Progenitor cell of endocrine pancreas (in vitro differentiated cells): ENCODE measurements at places on chromosomes 3 and 15.

DNA sequence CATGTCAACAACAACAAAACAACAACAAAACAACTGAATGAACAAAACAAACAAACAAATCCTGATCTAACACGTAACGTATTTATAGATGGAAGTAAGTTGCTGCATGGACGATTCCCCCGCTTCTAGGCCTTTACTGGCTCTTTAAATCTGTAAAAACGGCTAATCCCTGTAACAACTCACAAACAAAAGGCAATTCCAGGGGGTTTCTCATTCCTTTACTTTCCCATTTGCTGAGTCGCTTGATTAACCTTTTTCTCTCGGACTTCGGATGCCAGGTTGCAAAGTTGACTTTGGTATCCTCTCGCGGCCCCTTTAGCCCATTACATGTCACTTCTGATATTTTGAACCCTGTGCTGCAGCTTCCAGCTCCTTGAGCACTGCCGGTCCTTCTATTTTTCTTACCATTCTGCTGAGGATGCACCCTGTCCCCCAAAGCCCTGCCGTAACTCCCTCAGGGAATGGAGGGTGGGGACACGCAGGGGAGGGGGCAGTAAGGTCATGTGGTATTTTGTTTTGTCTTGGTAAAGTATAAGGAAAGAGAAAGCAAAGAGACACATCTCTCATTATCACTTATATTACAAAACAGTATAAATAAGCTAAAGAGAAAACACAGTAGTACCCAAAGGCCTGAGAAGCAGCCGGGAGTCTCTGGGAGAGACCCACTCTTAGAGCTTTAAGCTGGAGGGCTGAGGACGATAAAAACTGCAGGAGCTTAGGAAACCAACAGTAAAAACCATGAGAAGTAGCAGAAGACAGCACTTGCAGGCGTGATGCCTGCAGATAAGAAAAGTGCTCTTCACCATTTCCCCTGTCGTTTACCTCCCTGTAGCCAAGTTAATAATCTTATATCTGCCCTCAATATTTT, 457.8 kb upstream of the ZNF717 start:
- DNase-seq, result no peak

GRCh38 chr15:48388910-48389309, 57.7 kb downstream of the DUT start:
- DNase-seq, result no peak

- no peak for DNase-seq
Measured at GRCh38 chr15:69105451-69105985, 54.9 kb upstream of the GLCE start.

DNA sequence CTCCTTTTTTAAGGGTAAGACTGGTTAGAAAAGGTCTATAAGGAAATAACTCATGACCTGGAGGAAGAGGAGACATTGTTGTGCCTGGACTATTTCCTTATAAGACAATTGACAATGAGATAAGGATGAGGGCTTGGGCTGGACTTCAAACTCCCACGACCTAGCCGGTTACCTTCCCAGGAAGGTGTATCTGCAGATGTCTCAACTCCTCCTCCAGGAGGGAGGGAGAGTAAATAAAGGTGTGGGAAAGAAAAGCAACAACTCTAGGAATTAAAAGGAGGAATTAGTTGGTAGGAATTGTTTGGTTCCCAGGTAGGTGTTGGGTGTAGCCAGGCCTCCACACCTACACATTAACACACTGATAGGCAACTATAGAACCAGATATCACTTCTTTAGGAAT, 97.8 kb upstream of the TBL1XR1 start:
- DNase-seq, result no peak

DNA sequence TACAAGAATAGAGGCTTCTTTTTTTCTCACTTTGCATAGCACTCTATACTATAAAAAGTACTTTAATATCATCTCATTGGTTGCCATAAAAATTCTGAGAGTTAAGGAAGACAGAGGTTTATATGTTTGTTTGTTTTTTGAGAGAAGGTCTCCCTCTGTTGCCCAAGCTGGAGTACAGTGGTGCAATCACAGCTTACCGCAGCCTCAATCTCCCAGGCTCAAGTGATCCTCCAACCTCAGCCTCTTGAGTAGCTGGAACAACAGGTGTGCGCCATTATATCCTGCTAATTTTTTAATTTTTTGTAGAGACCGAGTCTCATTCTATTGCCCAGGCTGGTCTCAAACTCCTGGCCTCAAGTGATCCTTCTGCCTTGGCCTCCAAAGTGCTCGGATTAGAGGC, 250.2 kb downstream of the LPP start:
- no peak for DNase-seq

DNA sequence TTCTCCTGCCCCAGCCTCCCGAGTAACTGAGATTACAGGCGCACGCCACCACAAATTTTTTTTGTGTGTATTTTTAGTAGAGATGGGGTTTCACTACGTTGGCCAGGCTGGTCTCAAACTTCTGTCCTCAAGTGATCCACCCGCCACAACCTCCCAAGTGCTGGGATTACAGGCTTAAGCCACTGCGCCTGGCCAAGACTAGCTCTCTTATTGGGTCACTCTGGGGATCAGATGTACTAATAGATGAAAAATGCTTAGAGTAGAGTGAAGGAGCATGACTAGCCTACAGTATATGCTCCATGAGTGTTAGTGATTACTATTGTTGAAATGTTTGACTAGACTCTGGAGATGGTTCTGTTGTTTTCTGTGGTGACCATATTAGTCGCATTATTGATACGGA, 21.8 kb downstream of the RARB start:
- DNase-seq, result no peak

DNA sequence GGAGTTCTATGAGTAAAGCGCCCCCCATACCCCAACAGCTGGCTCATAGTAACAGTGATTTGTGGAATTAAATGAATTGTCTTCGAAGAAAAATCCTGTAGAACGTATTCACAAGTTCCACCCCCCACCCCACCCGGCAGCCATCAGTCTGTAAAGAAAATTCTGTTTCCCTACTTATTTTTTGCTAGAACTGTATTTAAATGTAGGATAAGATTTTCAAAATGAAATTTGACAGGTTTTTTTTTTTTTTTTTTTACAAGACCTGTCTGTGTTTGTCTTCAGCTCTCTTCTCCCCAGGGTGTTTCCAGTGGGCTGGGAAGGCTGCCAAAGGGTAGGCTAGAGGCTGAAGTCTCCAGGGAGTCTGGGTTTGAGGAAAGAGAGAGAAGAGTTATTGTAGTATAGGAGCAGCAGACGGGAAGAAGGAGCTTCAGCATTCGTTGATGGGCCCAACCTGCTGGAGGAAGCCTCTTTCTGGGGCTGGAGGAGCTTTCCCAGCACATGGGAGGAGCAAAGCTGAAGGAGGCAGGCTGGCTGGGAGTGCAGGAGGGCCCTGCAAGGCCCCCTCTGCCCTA, 130.6 kb upstream of the SEMA6D start:
- DNase-seq, result no peak

- DNase-seq, result no peak
Measured at GRCh38 chr15:101523560-101523940, 34.0 kb upstream of the PCSK6 start.

- no peak for DNase-seq
Measured at GRCh38 chr15:29393443-29393842, 123.8 kb upstream of the NSMCE3 start.

- no peak for DNase-seq
Measured at GRCh38 chr3:153078826-153079225, 83.2 kb upstream of the RAP2B start.

DNA sequence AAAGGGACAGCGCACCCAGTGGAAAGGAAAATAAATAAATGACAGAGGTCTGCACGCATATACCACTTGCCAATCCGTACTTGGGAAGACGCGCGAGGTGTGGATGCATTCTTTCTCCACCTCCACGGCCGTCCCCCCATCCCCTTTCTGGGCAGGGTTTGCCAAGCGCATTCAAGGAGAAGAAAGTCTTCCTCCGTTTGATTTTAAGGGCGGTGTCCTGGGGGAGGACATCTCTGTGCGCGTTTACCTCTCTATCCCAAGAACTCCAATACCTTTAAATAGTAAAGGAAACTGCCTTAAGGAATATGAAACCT, 576 bp upstream of the MB21D2 start:
- DNase-seq, result no peak

GRCh38 chr3:27467545-27467944, 16.6 kb downstream of the SLC4A7 start:
- no peak for DNase-seq

DNA sequence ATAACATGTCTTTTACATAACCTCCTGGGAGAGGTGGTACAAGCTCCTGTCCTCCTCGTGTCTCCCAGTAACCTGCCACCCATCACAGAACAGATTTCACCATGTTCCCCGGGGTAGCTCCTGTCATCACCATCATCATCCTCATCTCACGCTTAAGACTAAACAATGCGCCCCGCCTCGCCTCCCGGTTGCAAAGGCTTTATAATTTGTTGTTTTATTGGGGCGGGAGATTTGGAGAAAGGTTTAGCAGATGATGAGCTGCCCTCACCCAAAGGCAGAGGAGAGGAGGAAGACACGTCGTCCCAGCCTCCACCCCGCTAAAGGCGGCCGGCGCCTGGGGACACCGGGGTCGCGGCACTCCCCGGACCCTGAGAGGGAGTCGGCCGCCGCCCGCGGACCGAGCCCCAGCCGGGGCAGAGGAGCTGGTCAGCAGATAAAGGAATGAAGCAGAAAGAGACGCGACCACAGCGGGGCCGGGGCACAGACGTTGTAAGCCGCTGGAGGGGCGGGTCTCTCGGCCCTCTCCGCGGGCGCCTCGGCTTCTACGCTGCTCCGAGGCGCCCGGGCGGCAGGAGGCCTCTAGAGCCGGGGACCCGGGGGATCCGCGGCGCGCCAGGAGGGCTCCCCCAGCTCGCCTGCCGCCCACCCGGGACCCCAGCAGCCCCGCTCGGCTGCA, 589 bp downstream of the HERC1 start:
- DNase-seq, result peak; percentile 32

DNA sequence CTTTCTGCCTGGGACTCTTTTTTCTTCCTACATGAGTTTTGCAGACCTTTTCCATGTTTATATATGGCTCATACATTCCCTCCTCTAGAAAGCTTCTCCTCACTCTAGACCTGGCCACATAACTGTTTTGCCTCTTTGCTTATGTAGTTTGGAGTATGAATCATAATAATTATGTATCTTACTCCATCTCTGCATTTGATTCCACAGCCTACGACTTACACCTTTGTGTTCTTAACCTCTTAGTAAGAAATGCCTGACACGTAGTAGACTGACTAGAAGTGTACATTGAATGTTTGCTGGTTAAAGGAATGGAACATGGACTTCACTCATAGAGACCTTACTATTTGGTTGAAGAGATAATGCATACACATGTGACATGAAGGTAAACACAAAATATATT, 56.4 kb downstream of the MBNL1 start:
- no peak for DNase-seq

GRCh38 chr3:41565003-41565402, 365.7 kb downstream of the CTNNB1 start:
- no peak for DNase-seq

DNA sequence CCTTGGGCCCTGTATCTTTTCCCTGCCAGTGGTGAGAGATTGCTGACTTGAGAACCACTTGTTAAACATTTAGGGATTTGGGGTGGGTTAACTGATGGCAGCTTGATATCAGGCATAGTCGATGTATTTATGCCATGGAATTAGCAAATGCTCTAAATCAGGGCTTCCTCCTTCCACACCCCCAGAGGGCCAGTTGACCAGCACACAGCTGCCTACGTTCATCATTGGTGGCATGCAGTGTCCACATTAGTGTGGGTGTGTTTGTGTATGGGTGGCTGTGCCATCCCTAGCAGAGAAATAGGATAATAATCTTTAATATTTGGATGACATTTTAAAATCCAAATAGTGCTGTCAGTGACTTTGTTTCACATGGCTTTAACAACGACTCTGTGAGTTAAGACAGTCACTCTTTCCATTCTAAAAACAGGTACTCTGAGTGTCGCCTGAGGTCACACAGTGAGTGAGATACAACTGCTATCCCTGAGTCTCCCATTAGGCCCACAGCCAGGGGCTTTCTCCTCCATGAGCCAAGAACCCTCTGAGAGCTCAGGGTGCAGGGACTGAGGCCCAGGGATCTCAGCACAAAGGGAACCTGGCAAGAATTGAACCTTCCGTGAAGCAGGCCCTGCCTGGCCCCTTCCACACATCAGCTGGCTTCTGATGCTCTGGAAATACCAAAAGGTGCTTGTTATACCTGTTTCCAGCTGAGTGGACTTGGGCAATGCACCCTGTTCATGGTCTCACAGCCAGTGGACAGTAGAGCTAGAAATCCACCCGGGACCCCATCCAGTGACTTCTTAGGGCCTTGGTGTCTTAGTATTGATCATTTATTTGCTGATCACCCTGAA, 4.3 kb upstream of the LTF start:
- DNase-seq, result no peak

- no peak for DNase-seq
Measured at GRCh38 chr15:26893351-26894065, 26.6 kb downstream of the GABRA5 start.

- no peak for DNase-seq
Measured at GRCh38 chr3:63946753-63947152, 34.6 kb upstream of the SCAANT1 start.

DNA sequence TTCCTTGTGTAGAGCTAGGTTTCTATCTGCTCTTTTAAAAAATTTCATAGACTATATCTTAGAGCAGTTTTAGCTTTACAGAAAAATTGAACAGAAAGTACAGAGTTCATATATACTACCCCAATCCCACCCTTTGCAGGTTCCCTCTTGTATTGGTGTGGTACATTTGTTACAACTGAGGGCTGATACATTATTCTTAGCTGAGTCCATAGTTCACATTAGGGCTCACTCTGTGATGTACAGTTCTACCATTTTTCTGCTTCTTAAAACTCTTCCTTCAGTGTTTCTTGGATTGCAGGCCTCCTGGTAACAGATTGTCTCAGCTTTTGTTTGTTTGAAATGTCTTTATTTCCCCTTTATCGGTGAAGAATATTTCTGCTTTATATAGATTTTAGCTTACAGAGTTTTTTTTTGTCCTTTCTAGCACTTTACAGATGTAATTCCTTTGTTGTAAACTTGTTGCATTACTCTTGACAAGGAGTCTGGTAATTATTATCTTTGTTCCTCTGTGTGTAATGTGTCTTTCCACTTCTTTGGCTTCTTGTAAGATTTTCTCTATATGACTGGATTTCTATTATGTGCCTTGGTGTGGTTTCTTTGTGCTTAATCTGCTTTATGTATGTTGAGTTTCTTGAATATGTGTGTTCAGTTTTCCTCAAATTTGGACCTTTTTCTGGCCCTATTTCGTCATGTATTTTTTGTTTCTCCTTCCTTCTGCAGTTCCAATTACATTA, 25.3 kb downstream of the MEF2A start:
- no peak for DNase-seq

GRCh38 chr3:112761062-112761638, 85.5 kb downstream of the CD200R1L start:
- DNase-seq, result no peak

DNA sequence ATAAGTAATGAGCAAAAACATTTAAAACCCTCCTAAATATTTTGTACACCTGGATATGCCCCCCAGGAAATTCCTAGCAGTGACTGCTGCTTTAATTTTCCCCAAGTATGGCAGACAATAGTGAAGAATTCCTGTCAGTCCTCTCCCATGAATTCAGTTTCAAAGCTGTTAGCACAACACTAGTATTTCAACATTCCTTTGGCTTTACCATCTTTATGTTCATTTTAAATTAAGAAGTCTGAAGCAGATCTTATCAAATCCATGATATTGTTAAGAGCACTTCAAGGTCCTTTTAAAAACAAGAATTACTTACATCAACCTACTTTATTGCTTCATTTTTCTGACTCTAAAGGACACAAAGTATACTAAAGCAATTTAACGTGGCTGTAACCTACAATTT, 28.8 kb upstream of the CDIN1 start:
- no peak for DNase-seq

GRCh38 chr15:42010434-42010833, 10.4 kb downstream of the PLA2G4E start:
- no peak for DNase-seq

- no peak for DNase-seq
Measured at GRCh38 chr3:160812304-160812703, 56.3 kb downstream of the PPM1L start.

GRCh38 chr3:166425900-166426611, 588.8 kb upstream of the BCHE start:
- DNase-seq, result no peak
